ENCODE measurements at places on chromosomes 3 and 15.

- DNase-seq = no peak
These were observed 1.4 kb downstream of the GJD2 start for GRCh38 chr15:34753236-34753894.

DNA sequence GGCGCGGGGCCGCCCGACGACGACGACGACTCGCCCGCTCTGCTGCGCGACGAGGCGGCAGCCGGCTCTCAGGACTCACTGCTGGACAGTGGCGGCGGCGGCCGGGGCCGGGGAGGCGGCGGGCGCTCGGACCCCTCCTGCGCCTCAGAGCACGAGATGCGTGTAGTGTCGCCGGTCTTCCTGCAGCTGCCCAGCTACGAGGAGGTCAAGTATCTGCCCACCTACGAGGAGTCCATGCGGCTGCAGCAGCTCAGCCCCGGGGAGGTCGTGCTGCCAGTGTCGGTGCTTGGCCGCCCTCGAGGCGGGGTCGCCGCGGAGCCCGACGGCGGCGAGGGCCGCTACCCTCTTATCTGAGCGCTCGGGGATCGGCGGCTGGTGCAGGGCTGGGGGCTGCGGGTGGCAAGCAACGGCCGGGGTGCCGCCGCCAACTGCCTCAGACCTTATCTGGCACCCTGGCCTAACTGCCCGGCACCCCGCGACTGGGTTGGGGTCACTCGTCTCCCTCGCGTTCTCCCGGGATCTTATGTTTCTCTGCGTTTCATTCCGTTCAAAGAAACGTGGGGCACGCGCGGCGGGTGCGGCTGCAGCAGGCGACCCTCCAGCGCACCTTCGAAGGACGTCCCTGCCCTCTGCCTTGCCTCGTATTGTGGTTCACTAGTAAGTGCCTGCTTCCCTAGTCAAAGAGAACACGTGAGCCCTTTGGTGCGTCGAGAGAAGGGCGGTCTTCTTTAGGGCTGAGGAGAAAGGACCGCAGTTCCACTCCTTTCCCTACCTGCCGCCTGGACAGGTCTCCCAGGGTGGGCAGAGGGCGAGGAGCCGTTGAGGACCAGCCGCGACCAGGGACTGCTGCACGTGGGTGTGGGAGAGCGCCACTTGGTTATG is 1.0 kb downstream of the C3orf80 start:
- DNase-seq = peak; percentile 5

DNA sequence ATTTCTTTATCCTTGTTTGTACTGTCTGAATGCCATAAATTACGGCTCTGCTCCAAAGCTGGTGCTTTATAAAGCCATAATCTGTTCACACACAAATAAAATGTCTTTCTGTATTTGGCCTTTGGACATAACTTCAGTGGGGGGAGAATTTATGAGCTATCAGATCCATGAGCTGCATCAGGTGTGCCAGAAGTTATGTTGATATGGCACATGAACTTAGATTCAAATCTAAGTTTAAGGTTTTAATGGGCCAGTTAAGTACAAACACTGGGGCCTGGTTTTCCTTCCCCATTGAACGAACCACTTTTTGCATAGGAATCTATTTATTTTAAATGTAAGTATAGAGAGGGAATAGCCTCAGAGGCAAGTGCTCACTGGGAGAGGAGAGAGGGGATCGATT is 239.9 kb downstream of the NFKBIZ start:
- DNase-seq = no peak

- no peak for DNase-seq
These were observed 11.1 kb downstream of the ABHD17C start for GRCh38 chr15:80706161-80706560.

- no peak for DNase-seq
These were observed 153.2 kb downstream of the WNT5A start for GRCh38 chr3:55333923-55334322.

DNA sequence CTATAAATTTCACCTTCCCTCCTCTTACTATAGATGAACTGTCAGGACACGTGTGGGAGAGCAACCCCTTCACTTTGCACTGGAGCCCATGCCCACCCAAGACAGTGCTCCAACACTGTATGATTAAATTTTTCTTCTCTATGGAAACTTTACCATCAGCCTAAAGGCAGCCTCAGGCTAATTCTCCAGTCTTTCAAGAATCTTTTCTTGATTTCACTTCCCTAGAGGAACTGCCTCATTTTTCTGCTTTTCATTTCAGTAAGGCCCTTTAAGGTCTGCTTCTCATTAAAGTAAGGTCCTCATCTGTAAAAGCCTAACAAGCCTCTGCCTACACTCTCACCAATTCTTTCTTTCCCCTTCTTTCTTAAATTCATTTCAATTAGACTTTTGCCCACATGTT is 137.3 kb downstream of the KCNMB2 start:
- no peak for DNase-seq

- DNase-seq = no peak
These were observed 99.9 kb upstream of the TP63 start for GRCh38 chr3:189531271-189531670.

DNA sequence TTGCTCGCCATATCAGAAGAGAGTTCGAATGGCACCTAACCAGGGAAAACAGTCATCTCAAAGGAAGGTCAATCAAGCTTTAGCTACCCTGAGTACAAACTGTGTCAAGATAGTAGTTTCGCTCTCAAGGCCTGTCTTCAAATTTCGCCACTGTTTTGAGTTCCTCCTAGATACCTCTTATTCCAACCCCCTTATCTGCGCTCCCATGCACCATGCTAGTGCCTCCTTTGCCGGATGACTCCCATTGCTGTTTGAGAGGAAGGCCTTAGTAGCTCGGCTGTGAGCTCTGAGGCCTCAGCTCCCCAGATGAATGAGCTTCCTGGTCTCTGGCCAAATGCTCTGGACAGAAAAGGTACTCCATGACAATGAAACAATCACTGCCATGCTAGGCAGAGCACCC is 256.0 kb downstream of the ULK4 start:
- DNase-seq = no peak

- no peak for DNase-seq
These were observed 44.6 kb downstream of the CORO2B start for GRCh38 chr15:68623301-68623892.
